NCI-H187 (cell line): ENCODE measurements at places on chromosomes 12 and 14.

GRCh38 chr12:18586581-18586980, 151.2 kb downstream of the PLCZ1 start:
- no peak for DNase-seq

DNA sequence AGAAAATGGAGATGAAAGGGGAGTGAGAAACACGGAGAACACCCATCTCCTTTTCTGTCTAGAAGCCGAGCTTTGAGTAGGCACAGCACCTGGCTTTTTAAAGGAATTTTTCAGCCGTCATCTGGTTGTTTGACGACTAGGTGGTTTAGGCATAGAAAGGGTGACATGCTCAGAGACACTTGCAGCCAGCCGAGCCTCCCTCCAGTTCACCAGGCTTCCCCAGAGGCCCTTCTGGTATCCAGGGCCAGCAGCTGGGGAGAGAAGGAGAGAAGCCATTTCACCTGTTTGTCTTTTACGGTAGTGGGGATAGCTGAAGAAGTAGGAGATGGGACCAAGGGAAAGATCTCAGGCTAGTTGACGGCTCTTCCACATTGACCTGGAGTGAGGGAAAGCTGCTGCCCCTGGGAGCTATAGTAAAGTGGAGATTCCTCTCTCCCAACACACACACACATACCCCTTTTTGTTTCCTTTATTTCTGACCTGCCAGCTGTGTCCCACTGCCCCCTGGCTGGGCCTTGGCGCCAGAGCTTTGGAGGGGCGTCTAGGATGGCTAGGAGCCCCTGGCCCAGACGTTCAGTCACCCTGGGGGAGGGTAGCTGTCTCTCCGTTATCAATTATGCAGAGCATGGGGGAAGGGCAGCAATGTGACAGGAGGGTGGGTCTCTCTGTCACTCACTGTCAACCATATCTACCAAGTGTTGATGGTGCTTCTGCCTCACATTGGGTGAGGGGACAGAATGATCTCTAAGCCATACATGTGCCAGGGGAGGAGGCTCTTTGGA, 5.5 kb downstream of the MAP3K12 start:
- no peak for DNase-seq

- no peak for DNase-seq
Observed at GRCh38 chr12:16325426-16325825, 22.0 kb upstream of the MGST1 start.

DNA sequence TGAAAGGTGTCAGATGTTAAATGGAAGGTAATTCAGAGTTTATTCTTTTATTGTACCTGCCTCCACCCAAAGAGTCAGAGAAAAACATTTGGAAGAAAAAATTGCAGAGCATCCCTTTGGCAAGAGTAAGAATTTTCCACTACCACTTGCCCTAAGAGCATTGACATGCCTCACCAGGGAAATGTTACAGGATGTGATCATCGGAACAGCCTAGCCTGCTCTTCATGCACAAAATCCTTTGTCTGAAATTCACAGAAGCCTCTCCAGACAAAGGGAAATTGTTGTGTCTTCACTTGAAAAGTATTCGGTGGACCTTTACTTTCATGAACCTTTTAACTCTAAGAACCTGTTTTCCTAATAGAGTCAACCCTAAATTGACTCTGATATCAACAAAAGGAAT, 36.9 kb downstream of the ATP2A2 start:
- no peak for DNase-seq

- DNase-seq: no peak
Observed at GRCh38 chr14:61750708-61751474, 11.3 kb upstream of the SNAPC1 start.

DNA sequence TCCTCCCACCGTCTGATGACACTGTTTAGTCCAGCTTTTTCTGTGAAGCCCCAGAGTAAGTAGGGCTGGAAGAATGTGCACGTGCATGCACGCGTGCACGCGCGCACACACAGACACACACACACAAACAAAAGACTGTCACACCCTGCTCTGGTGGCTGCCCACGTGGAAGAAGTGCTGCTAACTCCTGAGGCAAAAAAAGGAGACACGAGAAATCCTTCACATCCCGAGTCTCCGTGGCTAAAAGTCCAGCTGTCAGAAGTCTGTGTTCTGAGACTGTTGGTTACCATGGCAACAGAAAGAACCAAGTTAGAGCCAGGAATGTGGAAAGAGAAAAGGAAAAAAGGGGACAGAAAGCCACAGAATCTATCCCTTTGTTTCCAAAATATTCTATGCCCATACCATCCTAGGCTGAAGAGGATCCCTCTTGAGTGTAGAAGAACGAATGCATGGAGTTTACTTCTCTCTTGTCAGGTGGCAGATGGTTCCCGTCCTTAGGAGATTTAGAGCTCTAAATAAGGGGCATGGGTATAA, 1.6 kb upstream of the C12orf71 start:
- no peak for DNase-seq

- DNase-seq: no peak
Observed at GRCh38 chr14:49972823-49973222, 79.9 kb downstream of the ARF6 start.

DNA sequence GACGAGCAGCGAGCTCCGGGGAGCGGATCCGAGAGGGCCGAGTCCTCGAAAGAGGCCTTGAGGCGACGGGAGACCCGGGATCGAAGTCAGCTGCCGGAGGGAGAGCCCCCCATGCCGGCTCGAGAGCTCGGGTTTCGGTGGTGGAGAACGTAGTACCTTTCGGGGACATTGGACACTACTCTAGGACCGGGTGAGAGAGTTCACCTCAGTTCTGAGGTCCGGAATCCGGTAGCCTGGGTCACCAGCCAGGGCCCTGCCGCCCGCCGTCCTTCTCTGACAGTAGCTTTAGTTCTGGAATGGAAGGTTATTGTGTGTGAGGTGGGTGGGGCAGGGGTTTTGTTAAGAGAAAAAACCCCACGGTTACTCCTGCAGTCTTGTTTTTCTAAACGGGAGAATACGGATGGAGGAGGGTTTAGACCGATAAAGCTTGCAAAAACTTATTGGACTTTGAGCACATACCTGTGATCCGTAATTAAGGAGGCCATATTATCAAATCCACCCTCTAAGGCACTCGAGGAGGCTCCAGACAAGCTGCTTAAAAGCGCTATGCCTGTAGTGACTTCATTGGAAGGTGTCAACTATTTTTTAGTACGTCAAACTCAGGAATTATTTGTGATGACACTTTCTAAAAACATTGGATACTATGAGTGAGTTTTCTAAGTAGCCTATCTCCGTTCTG, 765 bp downstream of the SCYL2 start:
- no peak for DNase-seq

GRCh38 chr12:56129206-56129941, 1.3 kb downstream of the ESYT1 start:
- DNase-seq: peak; percentile 26

GRCh38 chr14:31934767-31935266, 142.3 kb upstream of the ARHGAP5 start:
- no peak for DNase-seq

DNA sequence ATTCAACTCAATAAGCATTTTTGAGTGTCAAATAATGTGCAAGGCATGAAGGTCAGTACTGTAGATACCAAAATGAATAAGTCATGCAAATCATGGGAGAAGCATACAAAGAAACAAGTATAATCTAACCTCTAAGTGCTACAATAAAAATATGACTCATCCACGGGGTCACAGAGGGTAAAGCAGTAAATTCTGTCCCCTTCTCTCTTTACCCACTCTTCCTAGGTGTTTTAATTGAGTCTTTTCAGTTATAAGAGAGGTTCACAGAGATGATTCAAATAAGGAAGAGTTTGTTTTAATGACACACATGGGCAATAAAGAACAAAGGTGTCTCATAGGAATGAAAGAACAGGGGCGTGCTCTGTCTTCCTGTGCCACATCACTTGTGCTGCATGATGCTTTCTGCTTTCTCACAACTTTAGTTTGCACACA, 71.5 kb upstream of the DAAM1 start:
- no peak for DNase-seq

- DNase-seq: no peak
Observed at GRCh38 chr12:64172143-64172970, 49.7 kb downstream of the KICS2 start.

DNA sequence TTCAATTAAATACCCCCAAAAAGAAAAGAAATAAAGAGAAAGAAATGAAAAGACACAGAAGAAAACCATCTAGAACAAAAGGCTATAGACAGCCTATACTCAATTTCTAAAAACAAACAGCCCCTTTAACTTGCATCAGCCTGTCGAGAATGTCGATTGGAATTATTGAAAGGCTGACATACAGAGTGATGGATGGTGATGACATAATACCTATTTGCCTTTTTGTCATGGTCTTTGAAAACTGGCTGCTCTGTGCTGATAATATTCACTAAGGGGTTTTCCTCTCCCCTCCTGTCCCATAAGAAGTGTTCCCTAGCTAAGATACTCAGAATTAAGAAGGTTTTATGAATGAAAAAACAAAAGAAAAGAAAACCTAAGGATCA, 393.7 kb downstream of the SOX5 start:
- no peak for DNase-seq

- no peak for DNase-seq
Observed at GRCh38 chr14:34420547-34421150, 41.4 kb downstream of the SPTSSA start.

DNA sequence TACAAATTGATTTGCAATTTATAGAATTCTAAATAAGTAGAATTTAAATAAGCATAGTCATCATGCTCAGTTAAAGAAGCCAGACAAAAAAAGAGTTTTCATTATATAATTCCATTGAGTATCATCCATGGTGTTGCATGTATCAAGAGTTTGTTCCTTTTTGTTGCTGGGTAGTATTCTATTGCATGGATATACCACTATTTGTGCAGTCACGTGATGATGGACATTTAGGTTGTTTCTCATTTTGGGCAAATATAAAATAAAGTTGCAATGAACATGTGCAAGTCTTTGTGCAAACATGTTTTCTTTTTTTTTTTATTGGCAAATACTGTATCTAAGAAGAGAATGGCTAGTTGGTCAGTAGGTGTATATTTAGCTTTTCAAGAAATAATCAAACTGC, 186.2 kb upstream of the FRMD6 start:
- DNase-seq: no peak
